ENCODE measurements at places on chromosomes 4 and X. TPM values are rescaled to one million over a fixed set of nuclear protein-coding genes. Genes with fewer than 3 reads are reported as not detected.

The HERC5 gene
- total RNA-seq = 6.7 TPM

The KCNE5 gene
- not detected for total RNA-seq

The TCEAL7 gene
- 1.2 TPM for total RNA-seq

The BCAP31 gene
- total RNA-seq = 321 TPM

The NAP1L3 gene
- 0.88 TPM for total RNA-seq

The PRKG2 gene
- total RNA-seq = not detected

The HERC3 gene
- 13.1 TPM for total RNA-seq

The ZDHHC15 gene
- under 0.01 TPM for total RNA-seq

The SETD7 gene
- 65.8 TPM for total RNA-seq

The MAGEE2 gene
- total RNA-seq = not detected

The SNCA gene
- total RNA-seq = 140 TPM

The KLF8 gene
- 0.37 TPM for total RNA-seq

The ADH5 gene
- total RNA-seq = 69.8 TPM

The ARMCX4 gene
- 6.9 TPM for total RNA-seq

The BCORL1 gene
- 7.1 TPM for total RNA-seq

The STPG2 gene
- not detected for total RNA-seq

The SH3D19 gene
- 67.3 TPM for total RNA-seq

The NAA11 gene
- total RNA-seq = not detected

The RASGEF1B gene
- total RNA-seq = 0.33 TPM

The PAK3 gene
- total RNA-seq = 2.6 TPM

The UBL4A gene
- 51.1 TPM for total RNA-seq

The NLRP2B gene
- total RNA-seq = 0.14 TPM

The TEX13D gene
- total RNA-seq = not detected

Data from dermis blood vessel endothelial cell (primary cell).